ENCODE measurements at places on chromosomes 13 and 19.

- peak; percentile 99 for DNase-seq
Measured at GRCh38 chr19:47428177-47428894, 9.0 kb upstream of the MEIS3 start.

GRCh38 chr13:64234255-64234654, 2818.6 kb upstream of the PCDH20 start:
- DNase-seq = no peak

GRCh38 chr19:21269813-21270212, 59.4 kb downstream of the ZNF708 start:
- DNase-seq = no peak

- peak; percentile 85 for DNase-seq
Measured at GRCh38 chr13:90867336-90867683, 480.2 kb upstream of the MIR17HG start.

DNA sequence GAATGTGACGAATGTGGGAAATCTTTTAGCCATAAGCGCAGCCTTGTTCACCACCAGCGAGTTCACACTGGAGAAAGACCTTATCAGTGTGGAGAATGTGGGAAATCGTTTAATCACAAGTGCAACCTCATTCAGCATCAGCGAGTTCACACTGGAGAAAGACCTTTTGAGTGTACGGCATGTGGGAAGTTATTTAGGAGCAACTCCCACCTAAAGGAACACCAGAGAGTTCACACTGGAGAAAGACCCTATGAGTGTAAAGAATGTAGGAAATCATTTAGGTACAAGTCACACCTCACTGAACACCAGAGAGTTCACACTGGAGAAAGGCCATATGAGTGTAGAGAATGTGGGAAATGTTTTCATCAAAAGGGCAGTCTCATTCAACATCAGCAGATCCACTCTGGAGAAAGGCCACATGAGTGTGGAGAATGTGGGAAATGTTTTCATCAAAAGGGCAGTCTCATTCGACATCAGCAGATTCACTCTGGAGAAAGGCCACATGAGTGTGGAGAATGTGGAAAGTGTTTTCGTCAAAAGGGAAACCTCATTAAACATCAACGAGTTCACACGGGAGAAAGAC, 7.6 kb downstream of the ZNF776 start:
- DNase-seq = no peak

DNA sequence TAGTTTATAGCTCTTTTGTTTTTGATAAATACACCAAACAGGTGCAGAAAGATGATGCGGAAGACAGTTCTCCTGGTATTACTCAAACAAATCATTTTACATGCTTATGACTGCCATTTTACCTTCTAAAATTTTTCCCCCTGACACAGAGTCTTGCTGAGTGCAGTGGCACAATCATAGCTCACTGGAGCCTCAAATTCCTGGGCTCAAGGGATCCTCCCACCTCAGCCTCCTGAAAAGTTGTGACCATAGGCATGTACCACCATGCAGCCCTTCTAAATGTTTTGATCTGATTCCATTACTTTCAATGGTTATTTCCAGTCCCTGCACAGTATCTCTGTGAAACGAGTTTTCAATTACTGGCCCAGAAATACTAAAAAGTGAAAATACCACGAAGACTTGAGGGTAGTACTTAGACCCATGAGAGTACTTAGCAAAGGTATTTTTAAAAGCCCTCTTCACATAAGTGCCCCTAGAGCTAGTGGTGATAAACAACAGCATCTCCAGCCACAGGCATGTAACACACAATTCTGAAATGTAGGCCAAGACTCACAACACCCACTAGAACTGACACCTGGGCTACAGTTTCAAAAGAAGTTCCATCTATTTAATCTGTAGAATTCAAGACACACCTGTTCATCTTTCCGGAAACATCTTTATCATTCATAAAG, 11.3 kb downstream of the HSPH1 start:
- DNase-seq = no peak

DNA sequence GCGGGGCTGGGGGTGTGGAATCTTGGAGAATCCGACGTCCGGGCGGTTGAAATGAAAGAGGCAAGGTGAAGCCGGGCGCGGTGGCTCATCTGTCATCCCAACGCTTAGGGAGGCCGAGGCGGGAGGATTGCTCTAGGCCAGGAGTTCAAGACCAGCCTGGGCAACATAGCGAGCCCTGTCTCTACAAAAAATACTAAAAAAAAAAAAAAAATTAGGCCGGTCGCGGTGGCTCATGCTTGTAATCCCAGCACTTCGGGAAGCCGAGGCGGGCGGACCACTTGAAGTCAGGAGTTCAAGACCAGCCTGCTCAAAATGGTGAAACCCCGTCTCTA, 225 bp upstream of the GARIN5A start:
- DNase-seq = no peak

- peak; percentile 85 for DNase-seq
Measured at GRCh38 chr19:47239610-47240296, 8.8 kb upstream of the BBC3 start.

DNA sequence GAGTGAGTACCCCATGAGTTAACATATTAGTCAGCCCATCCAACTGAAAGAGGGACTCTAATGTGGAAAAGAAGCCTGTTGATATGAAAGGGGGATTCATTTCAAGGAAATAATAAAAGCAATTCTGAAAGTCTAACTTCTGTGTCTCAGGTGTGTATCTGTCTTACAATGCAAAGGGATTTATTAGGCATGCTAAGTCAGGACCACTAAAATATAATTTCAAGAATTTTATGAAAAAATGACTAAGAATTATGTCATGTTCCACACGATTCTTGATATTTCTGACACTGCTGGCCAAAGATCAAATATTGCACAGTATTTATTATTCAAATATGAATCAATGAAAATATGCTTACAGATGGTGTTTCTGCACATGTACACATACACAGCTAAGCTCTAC, 130.8 kb downstream of the KLF12 start:
- DNase-seq = no peak

GRCh38 chr13:38990693-38991092, at the start of gene STOML3:
Gene STOML3, minus strand, starts transcription at chr13:38990831. Its CDS starts 110 bp downstream, at chr13:38990721.
- DNase-seq = no peak

Measured in NCI-H748 treated with DMSO at 0.1 percent for 48 hours (cell line).